ENCODE measurements at places on chromosomes 5 and 9.

- DNase-seq, result no peak
Observed at GRCh38 chr5:118126159-118126558, 862.2 kb downstream of the DTWD2 start.

GRCh38 chr5:117788596-117788995 lies 1199.8 kb downstream of the DTWD2 start:
- no peak for DNase-seq

DNA sequence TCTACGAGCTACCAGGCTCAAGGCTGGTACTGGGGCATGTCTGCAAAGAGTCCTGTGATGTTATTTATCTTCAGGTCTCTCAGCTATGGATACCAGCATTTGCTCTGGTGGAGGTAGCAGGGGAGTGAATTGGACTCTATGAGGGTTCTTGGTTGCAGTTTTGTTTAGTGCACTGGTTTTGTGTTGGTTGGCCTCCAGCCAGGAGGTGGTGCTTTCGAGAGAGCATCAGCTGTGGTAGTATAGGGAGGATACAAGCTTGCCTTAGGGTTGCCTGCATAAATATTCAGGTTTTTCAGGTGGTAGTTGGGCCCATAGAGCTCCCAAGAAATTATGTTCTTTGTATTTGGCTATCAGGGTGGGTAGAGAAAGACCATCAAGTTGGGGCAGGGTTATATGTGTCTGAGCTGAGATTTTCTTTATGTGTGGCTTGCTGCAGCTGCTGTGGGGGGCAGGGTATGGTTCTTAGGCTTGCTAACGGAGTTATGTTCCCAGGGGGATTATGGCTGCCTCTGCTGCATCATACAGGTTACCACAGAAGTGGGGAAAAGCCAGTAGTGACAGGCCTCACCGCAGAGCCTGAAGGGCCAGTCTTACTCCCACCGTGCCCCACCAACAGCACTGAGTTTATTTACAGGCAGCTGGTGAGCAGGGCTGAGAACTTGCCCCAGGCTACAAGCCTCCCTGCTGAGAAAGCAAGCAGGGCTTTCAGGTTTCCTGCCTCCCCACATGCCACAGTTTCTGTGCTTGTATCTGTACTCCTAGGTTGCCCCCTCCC lies 9.7 kb upstream of the RIOK2 start:
- no peak for DNase-seq

DNA sequence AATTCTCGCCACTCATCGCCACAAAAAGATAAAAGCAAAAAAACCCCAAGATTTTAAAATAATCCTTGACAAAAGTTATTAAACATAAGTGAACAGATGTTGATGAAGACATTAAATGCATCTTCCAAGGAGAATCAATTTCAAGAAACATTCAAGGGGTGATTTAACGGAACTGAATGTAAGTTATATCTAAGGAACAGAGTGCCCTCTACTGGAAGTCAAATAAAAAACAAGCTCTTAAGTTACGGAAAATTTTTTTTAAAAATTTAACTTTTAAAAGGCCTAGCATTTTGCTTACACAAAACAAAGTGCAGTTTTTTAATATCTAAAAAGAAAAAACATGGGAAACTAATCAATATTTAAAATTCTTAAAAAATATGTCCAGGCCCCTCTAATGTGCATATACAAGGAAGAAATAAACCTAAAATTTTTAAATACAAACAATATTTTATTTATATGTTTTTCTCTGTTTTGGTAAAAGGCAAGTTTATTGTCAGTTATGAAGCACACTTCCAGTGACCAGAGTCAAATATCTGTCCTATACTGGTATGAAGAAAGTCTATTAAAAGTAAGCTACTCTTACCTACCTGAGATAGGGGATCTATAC lies 28.0 kb downstream of the TEX10 start:
- DNase-seq, result peak; percentile 54

DNA sequence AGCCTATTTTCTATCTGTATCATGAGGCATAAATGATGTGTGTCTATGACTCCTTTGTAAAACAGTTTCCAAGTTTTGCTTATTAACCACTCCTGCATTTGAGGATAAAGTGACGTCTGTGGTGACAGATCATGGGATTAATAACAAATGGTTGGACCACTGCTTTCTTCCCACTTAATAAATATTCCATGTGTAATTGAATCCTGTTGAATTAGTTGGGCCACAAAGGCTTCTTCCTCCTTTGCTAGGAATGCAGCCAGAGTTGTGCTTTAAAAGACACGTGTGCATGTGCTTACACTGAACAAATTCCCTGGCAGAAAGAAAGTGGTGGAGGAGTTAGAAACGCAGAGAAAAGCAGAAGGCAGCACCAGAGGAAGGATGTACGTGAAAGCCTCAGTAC lies 150.2 kb downstream of the ACTBL2 start:
- no peak for DNase-seq

- DNase-seq, result no peak
Observed at GRCh38 chr5:55800924-55801323, 50.2 kb upstream of the IL31RA start.

DNA sequence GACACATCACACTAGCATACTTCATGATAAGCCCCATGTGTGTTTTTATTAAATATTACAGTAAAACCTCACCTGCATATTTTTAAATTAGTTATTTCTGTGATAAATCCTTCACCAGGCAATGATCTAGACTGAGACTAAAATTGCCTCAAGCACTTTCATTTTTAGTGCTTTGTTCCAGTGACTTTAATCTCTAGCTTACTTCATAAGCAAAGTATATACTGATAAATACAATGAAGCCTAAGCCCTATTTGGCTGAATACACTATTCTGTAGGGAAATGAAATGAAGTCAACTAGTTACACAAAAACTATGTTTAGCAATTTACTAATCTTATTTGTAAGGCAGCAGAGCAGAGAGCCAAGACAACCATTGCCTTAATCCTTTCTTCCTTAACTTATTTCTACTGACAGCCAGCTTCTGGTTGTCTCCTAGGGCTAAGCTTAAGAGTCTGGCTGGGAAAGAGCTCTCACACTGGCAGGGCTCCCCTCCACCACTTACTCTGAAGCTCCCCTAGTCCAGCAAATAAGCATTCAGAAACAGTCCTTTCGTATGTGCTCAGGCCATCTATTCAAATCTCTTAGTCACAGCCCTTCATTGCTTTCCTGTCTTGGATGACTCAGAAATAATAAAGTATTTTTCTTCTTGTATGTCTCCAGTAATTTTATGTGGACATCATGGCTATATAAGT lies 31.4 kb upstream of the MTAP start:
- DNase-seq, result no peak

- DNase-seq, result no peak
Observed at GRCh38 chr9:14313951-14314423, at the start of gene NFIB. Gene NFIB (minus strand): TSS chr9:14314141. CDS start chr9:14313511, 630 bp downstream.

- peak; percentile 42 for DNase-seq
Observed at GRCh38 chr9:125631391-125632085, 75.5 kb downstream of the MAPKAP1 start.

GRCh38 chr9:36074870-36075532 lies 38.3 kb downstream of the RECK start:
- DNase-seq, result no peak

DNA sequence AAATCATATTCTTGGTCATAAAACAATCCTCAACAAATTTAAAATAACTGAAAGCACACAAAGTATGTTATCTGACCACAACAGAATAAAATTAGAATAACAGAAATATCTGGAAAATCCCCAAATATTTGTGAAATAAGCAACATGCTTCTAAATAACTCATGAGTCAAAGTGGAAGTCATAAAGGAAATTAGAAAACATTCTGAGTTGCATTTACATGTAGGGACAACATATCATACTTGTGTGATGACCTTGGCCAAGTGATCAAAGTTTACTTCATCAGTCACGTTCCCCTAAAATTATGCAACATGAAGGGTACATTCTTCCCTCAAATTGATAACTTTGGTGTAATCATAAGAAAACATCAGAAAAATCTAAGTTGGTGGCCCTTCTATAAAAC lies 64.7 kb downstream of the CSF2 start:
- DNase-seq, result no peak

- DNase-seq, result no peak
Observed at GRCh38 chr9:122392284-122392683, 21.5 kb downstream of the PTGS1 start.

DNA sequence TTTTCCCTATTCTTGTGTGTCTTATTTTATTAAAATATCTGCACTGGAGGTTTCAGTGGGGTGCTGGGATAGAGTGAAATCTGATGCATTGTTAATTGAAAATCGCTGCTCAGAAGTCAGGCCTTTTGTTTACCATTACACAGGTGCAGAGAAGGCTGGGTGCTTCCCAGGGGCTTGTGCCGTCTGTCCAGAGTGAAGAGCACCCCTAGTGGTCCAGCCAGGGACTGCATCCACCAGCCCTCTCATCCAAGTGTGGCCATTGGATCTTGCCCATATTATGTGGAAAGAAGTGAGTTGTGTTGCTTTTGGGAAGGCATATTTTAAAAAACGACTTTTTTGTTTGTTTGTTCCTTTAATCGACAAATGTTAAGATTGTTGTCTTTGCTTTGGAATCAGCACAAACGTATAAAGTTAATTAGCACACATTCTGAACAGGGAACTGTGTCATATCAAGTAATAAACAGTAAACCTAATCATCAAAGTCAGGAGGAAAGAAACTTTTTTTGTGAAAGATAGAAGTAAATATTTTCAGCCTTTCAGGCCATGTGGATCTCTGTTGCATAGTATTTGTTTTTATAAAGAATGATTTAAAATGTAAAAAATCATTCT lies 315.6 kb downstream of the MTRR start:
- peak; percentile 10 for DNase-seq

DNA sequence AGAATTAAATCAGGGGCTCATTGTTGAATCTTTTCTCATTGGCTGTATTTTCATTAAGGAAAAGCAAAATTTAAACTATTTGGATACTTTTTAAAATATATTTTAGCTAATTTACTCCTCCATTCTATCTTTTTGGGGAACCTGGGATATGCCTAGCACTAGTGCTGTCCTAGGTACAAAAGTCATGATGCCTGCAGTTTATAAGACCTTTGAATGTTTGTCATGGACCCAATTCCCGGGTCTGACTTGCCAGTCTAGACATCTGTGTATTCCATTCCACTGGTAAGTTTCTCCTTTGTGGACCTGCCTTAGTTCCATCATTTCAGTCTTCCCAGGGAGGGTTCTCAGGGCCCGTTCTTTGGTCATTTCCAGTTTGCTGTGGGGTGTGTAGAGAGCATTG lies 63.0 kb downstream of the WWC1 start:
- no peak for DNase-seq

GRCh38 chr9:137916540-137916939 lies 39.0 kb downstream of the CACNA1B start:
- DNase-seq, result no peak

GRCh38 chr9:18611971-18612370 lies 138.0 kb downstream of the ADAMTSL1 start:
- DNase-seq, result no peak

DNA sequence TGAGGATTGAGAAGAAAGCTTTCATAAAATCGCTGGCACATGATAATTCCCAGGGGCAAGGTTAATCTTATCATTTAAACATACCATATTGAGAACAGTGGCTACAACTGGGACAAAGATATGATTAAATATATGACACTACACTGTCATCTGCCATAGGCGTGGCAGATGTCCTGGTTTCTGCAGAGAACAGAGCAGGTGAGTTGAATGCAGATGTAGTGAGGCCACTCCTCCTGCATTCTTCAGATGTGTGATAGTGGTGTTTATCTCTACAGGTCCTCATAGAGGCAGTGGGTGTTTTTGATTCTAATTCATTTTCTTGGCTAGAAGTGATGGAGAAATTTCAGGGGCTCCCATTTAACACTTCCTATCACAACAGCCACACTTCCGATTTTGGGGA lies 237.0 kb upstream of the CDH9 start:
- DNase-seq, result no peak

GRCh38 chr9:127776924-127777289 lies 1.6 kb downstream of the SH2D3C start:
- no peak for DNase-seq

DNA sequence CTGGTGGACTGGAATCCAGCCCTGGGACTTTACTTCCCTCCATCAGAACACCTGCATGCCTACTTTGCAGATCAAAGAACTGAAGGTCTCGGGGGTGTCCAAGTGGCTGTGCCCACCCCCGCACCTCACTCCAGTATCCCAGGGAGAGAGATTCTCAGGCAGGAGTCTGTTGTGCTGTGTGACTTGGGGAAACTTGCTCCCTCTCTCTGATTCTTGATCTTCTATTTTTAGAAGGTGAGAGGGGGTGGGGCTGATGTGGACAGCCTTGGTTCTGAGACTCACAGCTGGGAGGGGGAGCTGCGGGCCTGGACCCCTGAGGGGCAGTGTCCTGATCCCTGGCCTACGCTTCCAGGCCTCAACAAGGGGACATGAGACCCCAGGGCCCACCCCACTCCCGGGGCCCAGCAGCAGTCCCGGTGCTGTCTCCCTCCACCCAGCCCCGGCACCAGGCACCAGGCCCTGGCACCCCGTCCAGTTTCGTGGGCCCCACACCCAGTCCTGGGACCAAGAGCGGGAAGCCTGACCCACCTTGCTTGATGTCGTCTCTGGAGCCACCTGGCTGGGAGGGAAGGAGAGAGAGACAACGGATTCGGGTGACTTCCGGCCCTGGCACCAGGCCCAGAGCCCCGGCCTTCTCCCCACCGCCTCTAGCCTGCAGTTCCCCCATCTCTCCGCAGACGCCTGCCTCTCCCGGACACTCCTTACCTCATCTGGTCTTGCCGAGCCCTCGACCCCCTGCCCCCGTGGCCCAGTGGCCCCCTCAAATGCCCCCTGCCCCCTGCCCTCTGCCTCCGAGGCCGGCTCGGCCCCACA lies 74.0 kb upstream of the SPTLC1 start:
- no peak for DNase-seq

GRCh38 chr5:135998889-135999288 lies 29.9 kb upstream of the TGFBI start:
- no peak for DNase-seq

DNA sequence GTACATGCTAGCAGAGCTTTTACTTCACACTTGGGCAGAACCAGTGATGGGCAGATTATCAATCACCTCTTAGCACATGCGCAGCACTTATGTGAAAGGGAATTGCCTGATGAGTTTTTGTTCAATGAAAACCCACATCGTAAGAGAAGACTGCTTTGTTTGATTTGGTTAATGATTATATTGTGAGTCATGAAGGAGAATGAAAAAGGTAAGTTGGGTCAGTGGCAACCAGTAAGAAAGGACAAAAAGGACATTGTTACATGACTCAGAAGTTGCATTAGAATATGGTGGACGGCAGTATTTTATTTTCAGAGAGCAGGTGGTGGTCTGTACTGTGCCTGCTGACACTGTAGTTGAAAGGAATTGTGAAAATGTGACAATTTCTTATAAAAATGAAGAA lies 127.4 kb downstream of the AOPEP start:
- no peak for DNase-seq

- DNase-seq, result no peak
Observed at GRCh38 chr9:138072897-138073296, 195.3 kb downstream of the CACNA1B start.

- DNase-seq, result no peak
Observed at GRCh38 chr5:133730866-133731265, 118.5 kb upstream of the FSTL4 start.

GRCh38 chr5:125370461-125371205 lies 624.2 kb upstream of the ZNF608 start:
- no peak for DNase-seq

GRCh38 chr5:2137444-2138050 lies 254.8 kb upstream of the IRX4 start:
- no peak for DNase-seq
